ENCODE measurements at places on chromosomes 4 and X.

DNA sequence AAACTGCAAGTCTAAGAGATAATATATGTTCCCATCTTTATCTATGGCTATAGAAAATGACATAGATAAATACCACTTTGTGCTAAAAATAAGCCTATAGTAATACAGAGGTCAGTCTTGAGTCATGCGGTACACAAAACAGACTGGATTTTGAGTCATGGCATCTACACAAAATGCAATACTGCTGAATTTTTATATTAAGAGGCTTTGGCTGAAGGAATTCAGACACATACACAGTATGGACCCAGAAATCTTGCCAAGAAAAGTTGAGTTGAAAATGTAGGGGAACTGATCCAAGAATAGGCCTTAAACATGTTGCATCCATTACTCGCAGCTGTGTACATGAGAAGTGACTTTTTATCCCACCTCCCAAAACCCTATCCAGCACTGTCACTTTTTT lies 184.4 kb downstream of the TENM3 start:
- DNase-seq, result no peak

DNA sequence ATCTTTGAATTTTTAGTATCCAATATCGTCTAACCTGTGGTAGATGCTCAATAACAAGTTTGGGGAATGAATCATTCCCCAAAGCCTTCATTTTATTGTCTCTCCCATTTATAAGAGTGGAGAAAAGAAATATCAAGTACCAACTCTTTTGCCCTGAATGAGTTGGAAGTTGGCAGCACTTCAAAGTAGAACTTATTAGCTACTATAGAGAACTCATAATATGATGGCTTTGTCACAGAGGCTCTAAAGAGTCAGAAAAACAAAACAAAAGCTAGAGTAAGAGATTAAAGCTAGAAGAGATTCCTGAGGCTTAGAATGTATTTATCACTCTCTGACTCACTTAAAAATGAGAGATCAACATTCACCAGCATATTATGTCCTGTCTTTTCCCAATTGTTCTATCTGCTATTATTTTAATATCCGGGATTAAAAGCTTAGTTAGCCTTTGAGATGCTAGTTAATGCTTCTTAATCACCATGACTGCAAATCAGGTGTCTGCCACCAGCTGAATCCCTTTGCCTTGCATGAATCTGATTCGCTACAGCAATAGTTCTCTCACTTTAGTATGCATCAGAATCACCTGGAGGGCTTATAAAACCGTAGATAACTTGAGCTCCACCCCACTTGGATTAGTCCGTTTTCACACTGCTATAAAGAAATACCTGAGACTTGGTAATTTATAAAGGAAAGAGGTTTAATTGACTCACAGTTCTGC lies 77.9 kb downstream of the PALLD start:
- DNase-seq, result no peak

DNA sequence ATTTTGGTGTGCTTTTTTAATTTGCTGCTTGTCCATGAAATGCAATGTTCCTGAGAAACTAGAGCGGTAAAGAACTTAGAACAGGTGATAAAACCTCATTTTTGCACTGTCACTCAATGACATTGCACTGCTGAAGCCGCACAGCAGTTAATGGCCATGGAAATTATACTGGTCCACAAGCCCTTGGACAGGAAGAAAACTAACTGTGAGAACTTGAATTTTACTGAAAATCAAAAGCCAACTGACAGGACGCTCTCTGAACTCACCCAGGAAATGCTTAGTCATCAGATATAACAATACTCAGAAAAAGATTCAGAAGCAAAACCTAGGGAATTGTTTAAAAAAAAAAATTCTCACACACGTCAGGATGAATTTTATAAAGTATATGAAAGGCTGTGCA lies 246.4 kb upstream of the SLC7A11 start:
- DNase-seq, result no peak

DNA sequence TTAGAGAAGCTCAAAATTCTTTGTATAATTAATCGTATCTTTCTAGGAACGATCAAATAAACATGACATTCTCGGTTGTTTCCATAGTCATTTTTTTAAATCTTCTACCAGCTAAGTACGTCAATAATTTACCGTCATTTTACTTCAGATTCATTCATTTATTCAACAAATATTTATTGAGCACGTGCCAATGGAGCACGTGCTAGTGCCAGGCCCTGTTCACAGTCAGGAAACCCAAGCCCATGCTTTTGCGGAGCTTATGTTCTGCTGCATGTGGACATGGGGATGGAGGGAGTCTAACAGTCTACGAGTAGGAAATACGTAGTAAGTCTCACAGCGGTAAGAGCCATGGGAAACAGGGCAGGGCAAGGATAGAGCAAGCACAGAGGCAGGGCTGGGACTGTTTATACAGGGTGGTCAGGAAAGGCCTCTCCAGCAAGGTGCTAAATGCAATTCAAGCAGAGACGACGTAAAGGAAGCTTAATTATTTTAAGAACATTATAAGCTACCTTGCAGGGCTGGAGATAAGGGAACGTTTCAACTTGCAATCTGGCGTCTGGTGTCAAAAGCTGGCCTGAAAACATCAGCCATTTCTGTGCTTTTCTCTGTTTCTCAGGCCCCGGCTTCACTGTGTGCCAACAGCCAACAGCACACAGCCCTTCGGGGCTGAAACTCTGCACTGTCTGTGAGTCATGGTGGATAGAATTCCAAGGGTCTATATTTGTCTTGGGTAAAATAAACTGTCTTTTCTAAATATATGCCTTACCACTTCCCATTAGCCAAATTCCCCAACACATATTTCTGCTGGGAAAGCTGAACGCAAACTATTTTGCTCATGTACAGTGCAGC lies 517.1 kb upstream of the ZFP42 start:
- no peak for DNase-seq

- no peak for DNase-seq
These were observed 2.7 kb upstream of the NKX3-2 start for GRCh38 chr4:13546941-13547484.

GRCh38 chr4:156642161-156642560 lies 329.4 kb downstream of the PDGFC start:
- no peak for DNase-seq

- DNase-seq, result no peak
These were observed 111.7 kb downstream of the PTTG2 start for GRCh38 chr4:38071801-38072431.

- DNase-seq, result no peak
These were observed 15.3 kb downstream of the PARM1 start for GRCh38 chr4:74948236-74948635.

DNA sequence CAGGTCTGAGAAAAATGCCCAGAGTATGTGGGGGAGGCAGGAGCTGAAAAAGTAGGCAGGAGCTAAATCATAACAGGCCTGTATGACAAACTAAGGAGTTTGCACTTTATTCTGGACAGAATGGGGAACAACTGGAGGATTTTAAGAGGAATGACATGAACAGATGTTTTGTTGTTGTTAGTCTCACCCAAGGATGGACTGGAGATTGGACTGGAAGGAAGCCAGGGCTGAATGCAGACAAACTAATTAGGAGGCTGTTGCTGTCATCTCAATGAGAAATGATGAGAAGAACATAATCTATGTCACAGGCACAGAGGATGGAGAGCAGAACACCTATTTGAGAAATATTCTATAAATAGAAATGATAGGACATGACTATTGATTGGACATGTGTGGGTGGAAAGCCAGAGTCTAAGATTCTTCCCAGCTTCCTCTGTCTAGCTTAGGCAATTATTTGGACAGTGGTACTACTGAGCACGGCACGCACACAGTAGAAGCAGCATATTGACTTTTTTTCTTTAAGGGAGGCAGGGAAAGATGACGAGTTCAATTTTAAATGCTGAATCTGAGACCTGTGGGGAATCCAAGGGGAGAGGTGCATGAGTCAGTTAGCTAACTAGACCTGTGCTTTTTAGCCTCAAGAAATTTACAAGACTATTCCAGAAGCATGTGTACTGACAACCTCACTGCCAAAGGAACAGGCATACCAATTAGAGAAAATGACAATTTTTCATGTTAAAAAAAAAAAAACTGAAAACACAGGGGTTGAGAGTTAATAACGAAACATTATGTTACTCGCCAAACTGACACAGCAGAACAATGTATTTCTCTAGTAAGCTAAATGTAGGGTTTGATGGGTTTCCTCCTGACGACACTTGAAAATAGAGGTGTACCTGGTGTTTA lies 963 bp upstream of the USO1 start:
- DNase-seq, result no peak

DNA sequence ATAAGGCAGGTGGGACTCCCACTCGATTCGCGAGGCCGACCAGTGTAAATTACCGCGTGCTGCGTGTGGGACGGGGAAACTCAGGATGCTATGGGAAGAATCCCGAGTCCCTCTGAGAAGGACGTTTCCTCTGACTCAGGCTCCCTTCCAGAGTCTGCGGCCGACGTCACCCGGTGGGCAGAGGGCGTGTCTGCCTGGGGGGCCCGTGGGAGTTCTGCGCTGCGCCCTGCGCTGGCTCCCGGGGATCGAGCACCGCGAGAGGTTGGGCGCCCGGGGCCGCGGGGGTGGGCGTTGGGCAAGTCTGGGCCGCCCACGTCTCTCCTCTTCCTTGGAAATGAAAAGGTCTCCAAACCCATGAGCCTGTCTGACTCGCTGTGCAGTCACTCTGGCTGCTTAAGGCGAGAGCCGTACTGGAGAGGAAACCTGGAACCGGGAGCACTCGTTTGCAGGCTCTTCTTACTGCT lies 568 bp downstream of the NIPAL1 start:
- DNase-seq, result no peak

DNA sequence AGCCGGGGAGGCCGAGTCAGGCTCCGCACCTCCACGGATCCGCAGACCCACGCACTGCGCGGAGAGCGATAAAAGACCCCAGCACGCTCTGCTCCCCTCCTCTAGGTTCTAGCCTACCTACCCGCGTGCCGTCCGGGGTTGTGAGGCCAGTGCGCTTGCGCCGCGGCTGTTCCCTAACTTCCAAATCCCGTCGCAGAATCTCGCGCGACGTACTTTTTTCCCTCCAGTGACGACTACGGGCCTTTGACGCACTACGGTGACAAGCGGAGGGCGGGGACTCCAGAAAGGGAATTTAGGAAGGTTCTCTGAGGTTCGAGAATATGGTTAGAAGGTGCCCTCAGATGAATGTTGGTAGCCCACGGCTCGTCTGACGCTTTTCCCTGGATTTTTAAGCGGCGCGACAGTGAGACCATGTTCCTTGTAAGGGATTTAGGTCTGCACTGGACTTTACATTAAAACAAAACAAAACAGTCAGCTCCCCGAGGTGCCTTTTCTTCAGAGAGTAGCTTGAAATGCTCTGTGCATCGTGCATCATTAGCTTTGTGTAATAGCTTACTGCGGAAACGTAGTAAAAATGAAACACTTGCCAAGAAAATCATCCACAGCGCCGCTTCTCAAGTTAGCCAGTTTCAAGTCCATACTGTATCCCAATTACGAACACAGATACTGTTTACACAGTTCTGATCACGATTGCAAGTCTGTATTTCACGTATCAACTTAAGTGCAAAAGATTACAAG lies at the start of gene NKRF:
Gene NKRF, minus strand, starts transcription at position 145 of the 738 bp plus-strand sequence.
- DNase-seq, result peak; percentile 77

DNA sequence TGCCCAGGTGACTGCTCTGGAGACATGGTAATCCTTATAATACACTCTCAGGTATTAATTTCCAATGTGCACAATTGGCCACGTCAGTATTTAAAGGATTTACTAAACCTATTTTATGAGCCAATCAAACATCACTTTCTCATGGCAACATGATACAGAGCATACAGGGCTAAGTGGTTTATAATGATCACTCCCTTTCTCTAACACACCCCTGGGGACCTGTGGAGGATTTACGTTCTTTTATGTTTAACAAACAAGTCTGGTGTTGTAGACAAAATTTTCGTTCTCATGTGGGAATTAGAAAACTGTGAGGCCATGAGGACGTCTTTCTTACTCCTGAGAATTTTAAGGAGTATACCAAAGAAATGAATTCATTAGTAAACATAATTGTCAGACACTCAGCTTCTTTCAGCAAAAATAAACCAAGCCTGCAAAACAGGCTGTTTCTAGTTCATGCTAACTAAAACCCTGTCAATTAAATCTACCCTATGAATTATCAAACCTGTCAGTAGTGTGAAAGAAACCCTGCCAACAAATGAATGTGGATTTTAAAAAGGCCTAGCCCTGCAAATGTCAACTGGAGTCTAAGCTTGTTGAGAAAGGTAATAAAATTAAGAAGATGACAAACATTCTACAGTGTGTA lies 155.8 kb downstream of the PDGFC start:
- DNase-seq, result no peak

- DNase-seq, result no peak
These were observed 16.8 kb downstream of the UGT8 start for GRCh38 chr4:114615435-114615834.

DNA sequence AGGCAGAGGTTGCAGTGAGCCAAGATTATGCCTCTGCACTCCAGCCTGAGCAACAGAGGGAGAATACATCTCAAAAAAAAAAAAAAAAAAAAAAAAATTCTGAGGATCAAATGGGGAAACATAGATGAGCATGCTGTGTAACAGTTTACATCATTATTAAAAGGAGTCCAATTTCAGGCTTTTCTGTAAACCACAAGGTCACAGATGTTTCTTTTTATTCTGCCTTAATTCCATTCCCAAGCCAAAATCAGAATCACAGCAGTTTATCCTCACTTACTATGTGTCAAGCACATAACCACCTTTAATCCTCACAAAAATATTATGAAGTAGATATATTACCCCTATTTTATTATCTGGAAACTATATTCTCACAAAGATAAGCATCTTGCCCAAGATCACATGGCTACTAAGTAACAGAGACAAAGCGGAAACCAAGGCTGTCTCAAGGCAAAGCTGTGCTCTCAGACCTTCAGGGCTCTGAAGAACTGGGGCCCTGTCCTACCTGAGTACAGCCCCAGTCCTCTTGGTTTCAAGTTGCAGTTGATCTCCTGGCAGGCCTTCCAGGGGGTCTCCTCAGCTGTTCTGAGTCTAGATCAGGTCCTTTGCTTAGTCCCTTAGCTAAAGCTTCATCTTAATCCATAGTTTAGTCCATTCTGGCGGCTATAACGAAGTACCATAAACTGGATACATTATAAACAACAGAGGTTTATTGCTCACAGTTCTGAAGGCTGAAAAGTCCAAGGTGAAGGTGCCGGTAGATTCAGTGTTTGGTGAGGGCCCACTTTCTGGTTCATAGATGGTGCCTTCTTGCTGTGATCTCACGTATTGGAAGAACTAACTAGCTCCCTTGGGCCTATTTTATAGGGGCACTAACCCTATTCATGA lies 141.3 kb downstream of the PALLD start:
- DNase-seq, result no peak

GRCh38 chr4:94181815-94182214 lies 25.9 kb upstream of the SMARCAD1 start:
- DNase-seq, result no peak

GRCh38 chr4:156265407-156265806 lies 311.7 kb upstream of the CTSO start:
- DNase-seq, result no peak

GRCh38 chrX:10030570-10030969 lies 63.4 kb downstream of the CLDN34 start:
- DNase-seq, result no peak

DNA sequence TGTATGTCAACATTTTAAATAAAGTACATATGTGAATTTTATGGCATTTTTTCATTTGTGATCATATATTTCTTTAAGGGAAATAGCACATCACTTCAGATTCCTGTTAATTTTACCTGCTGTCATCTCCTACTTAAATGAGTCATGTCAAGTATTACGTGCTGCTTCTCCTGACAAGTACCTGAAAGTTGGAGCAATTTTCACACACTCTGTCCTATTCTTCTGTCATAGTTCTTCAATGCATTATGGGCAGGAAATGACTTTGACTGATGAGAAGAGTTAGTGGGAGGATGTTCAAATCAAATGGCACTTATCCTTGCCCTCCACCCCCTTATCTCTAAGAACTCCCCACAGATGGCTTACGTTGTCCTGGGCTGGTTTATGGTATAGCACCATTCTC lies 64.2 kb upstream of the SYTL5 start:
- no peak for DNase-seq
